ENCODE measurements at places on chromosomes 1 and 21.

GRCh38 chr1:59733443-59734141 is 81.2 kb upstream of the HOOK1 start:
- DNase-seq: no peak

- no peak for DNase-seq
Measured at GRCh38 chr1:204382714-204383083, 23.0 kb upstream of the PLEKHA6 start.

GRCh38 chr1:43454270-43455011 is 710 bp upstream of the HYI start:
- DNase-seq: peak; percentile 21

- DNase-seq: no peak
Measured at GRCh38 chr1:36436821-36437220, 13.4 kb downstream of the OSCP1 start.

- no peak for DNase-seq
Measured at GRCh38 chr1:245154429-245155271, at the start of gene KIF26B. TSS of gene KIF26B (plus strand) at chr1:245154985. CDS start at chr1:245155425, 440 bp downstream.
